ENCODE measurements at places on chromosomes 1 and 21.

GRCh38 chr21:36526104-36526503, 46.2 kb upstream of the CLDN14 start:
- DNase-seq, result no peak

GRCh38 chr1:9294910-9295636, 2.4 kb downstream of the SPSB1 start:
- DNase-seq, result no peak

DNA sequence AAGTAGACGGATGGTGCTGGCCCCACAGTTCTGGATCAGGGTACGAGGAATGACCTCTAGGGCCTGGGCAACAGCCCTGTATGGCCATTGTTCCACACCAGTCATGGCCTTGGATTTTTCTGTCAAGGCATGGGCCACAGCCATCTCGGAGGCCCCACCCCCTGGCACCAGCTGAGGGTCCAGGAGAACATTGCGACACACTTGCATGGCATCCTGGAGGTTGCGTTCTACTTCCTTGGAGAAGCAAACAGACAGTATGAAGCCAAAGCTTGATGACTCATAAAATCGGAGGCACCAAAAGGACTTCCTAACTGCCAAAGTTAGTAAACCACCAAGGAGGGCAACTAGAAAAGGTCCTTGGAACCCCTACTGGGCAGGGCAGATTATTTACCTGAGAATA, 11.9 kb upstream of the VHLL start:
- no peak for DNase-seq

DNA sequence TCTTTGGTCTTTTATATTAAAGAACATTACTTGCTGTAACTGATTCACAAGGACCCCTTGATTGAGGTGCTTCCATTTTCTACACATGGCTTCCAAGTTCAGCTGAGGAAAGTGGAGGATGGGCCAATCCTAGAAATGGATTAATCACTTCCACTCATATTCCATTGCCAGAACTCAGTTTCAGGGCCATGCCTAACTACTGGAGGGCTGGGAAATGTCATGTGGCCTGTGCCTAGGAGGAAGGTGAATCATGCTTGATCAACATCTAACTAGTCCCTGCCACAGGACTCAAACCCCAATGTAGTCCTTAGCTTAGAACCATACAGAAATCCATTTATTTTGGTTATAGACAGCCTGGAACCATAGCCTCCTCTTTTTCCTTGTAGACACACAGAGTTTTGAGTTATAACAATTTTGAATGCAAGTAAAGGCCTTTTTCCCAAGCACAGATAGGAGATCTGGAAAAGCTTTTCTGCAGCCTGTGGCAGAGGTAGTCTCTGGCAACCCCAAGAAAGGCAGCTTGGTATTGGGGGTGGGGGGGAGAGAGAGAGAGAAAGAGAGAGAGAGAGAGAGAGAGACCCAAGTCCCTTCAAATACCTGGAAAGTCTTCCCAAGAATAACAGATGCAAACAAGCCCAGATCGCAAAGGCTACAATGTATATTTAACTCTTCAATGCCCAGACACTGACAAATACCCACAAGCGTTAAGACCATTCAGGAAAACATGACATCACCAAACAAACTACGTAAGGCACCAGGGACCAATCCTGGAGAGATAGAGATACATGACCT, 12.5 kb downstream of the MAST2 start:
- DNase-seq, result no peak

- DNase-seq, result no peak
Measured at GRCh38 chr1:3756394-3756793, 4.1 kb downstream of the CCDC27 start.

DNA sequence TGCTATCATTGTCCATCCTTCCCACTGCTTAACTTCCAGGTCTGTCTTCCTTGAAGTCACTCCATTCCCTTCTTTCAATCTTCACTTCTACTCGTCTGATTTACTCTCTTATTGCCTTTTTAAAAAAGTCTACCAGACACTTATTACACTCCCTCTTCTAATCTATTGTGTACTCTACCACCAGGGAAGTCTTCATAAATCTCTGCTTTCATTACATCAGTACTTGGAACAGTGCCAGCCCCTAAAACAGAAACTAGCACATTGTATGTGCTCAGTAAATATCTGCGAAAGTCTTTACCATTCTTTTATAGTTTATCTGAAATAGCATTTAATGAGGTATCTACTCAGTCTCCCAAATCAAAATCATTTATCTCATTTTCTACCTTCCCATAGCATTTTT, 236.4 kb downstream of the USH2A start:
- no peak for DNase-seq

GRCh38 chr1:64220241-64220640, 16.8 kb downstream of the UBE2U start:
- no peak for DNase-seq

- no peak for DNase-seq
Measured at GRCh38 chr21:44650265-44650972, 4.0 kb downstream of the KRTAP12-4 start.

Measured in stimulated activated CD4-positive, alpha-beta T cell treated with anti-CD3 and anti-CD28 coated beads, TNF-alpha, amount 100 ng/mL, for 48 hours (primary cell).